ENCODE measurements at places on chromosomes 1 and 21. TPM values are rescaled to one million over a fixed set of nuclear protein-coding genes. Genes with fewer than 3 reads are reported as not detected.

GRCh38 chr1:21725748-21726392 lies 56.7 kb upstream of the RAP1GAP start:
- no peak overlapping the region for H3K4me3 ChIP-seq
- no peaks in the 10 kb centered on the region for H3K27me3 ChIP-seq
- DNase-seq, result no peak
- H3K27ac ChIP-seq, result no peak overlapping the region
- no peaks in the 10 kb centered on the region for H3K4me1 ChIP-seq

The TTC39A gene
- not detected for total RNA-seq

GRCh38 chr1:91166106-91166712 lies 144.4 kb upstream of the ZNF644 start:
- no peak overlapping the region for H3K4me3 ChIP-seq
- H3K36me3 ChIP-seq, result no peaks in the 10 kb centered on the region
- peak; percentile 37 for DNase-seq
- no peaks in the 10 kb centered on the region for H3K27me3 ChIP-seq

DNA sequence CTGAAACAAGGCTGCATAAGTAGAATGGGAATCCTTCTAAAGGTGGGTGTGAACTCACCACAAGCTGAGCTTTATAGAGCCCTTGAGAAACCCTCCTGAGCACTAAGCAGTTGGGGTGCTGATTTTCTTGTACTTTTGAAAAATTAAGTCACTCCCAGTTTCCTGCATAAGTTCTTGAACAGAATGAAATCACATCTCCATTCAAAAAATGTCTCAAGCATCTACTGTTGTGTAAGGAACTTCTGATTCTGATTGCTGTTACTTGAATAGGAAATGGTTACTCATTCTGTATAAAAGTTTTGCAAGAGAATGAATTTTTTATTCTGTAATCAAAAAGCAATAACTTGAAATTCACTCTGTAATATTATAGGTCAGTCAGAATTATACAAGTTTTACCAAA lies 50.8 kb upstream of the WNT2B start:
- H3K4me3 ChIP-seq, result no peak overlapping the region
- no peak for DNase-seq
- no peaks in the 10 kb centered on the region for H3K36me3 ChIP-seq
- H3K27ac ChIP-seq, result no peak overlapping the region

DNA sequence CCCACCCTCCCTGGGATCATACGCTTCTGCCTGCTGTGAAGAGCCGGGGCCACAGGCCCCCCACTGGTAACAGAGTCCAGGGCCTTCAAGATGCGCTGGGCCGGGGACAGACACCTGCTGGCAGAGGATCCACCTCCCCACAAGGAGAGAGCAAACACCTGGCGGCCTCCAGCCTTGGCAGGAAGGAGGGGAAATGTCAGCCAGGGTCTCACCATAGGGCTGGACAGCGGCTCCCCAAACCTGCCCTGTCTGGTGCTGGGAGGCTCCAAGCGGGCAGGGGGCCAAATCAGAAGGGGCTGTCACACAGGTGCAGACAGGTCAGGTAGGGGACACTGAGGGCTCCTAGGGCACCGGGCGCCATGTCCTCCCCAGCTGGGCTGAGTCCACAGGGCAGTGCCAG lies 58.9 kb downstream of the KCNAB2 start:
- no peaks in the 10 kb centered on the region for H3K36me3 ChIP-seq
- no peaks in the 10 kb centered on the region for H3K27me3 ChIP-seq
- no peak overlapping the region for H3K27ac ChIP-seq
- H3K4me3 ChIP-seq, result no peak overlapping the region
- no peak for DNase-seq
- no peaks in the 10 kb centered on the region for H3K4me1 ChIP-seq

The THEM5 gene
- total RNA-seq, result not detected

DNA sequence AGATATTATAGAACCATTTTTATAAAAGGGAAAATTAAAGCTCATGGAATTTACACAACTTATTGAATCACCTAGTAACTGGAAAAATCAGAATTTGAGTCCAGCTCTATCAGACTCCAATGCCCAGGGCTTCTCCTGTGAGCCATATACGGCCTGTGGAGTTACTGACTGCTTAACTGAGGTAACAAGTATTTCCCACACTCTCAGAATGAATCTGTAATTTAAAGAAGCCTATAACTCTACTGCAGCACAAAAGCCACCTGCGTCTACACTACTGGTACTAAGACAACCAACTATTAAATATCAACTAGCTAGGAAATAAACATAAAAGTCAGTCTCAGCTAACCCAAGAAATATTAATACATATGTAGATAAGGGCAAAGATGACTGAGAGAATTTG lies 29.4 kb downstream of the SMYD3 start:
- no peaks in the 10 kb centered on the region for H3K36me3 ChIP-seq
- no peaks in the 10 kb centered on the region for H3K27me3 ChIP-seq
- H3K4me3 ChIP-seq, result peak overlapping the region; percentile 34

The ASCL5 gene
- 0.27 TPM for total RNA-seq

DNA sequence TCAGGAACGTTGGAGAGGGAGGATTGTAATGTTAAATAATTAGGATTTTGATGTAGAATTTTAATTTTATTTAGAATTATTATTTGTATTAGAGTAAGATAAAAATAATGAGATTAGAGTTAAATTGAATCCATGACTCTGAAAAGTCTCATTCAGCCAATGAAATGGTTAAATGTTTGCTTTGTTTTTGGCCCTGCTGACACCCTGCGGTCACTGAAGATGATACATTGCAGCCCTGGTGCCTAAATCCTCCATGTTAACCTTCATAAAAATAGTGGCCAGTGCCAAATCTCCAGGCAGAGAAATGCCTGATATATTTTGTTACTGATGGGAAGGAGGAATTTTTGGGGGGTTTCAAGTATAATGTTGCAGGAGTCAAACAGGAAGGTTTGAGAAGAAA lies 27.3 kb upstream of the RLF start:
- peaks cover 4% of the 10 kb centered on the region for H3K27me3 ChIP-seq
- no peak for DNase-seq
- no peak overlapping the region for H3K4me3 ChIP-seq
- no peak overlapping the region for H3K27ac ChIP-seq

- no peak for DNase-seq
- H3K4me1 ChIP-seq, result peaks cover 36% of the 10 kb centered on the region
- no peak overlapping the region for H3K4me3 ChIP-seq
- no peaks in the 10 kb centered on the region for H3K36me3 ChIP-seq
- H3K27me3 ChIP-seq, result no peaks in the 10 kb centered on the region
- H3K27ac ChIP-seq, result no peak overlapping the region
Observed at GRCh38 chr1:27138927-27139326, 16.0 kb downstream of the SLC9A1 start.

DNA sequence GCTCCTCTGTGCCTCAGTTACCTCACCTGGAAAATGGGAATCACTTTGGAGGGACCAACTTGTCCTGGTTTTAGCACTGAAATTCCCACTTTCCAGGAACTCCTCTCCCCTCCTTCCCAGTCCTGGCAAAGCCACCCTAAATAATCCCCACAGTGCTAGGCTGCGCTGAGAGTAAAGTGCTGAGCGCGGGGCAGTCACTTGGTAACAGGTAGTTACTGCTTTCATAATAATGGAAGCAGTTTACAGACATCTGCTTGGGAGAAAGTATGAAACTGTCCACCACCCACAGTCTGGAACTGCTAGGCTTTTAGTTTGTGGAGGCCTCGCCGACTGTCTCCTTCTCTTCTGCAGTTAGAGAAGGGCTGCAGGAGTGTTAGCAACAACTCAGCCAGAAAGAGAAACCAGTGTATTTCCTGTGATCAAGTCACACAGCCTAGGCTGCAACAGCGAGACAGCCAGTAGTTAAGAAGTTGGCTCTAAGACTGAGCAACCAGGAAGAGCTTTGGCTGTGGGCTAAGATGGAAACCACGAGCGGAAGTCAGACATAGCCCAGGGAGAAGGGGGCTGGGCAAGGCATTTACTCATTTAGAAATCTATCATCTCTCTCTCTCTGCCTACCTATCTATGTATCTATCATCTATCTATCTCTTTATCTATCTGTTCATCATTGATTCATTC lies 30.8 kb upstream of the ABCG1 start:
- peak; percentile 66 for DNase-seq
- H3K36me3 ChIP-seq, result no peaks in the 10 kb centered on the region
- H3K27ac ChIP-seq, result peak overlapping the region; percentile 82
- peaks cover 58% of the 10 kb centered on the region for H3K4me1 ChIP-seq

- peak; percentile 39 for DNase-seq
- no peak overlapping the region for H3K4me3 ChIP-seq
- H3K36me3 ChIP-seq, result no peaks in the 10 kb centered on the region
- H3K27me3 ChIP-seq, result peaks cover 16% of the 10 kb centered on the region
- no peak overlapping the region for H3K27ac ChIP-seq
- H3K4me1 ChIP-seq, result peaks cover 16% of the 10 kb centered on the region
Observed at GRCh38 chr1:7703321-7704213, 67.5 kb upstream of the VAMP3 start.

The HES2 gene
- total RNA-seq, result not detected

DNA sequence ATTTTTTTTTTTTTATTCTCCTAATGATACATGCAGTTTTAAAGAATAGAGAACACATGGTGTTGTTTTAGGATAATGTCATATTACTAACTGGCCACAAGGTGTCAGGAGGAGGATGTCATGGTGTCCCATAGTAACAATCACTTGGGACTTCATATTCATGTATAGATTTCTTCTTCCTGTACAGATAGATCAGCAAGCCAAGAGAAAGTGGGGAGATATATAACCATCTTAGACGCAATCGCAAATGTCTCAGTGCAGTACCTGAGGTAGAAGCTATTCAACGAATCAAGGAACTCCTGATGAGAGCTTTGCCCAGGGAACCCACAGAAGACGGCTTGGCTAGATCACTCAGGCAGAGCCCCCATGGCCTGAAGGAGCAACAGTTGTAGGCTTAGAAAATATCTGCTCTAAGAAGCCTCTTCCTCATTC lies 12.3 kb downstream of the OR2T11 start:
- H3K4me1 ChIP-seq, result no peaks in the 10 kb centered on the region
- no peak overlapping the region for H3K4me3 ChIP-seq
- H3K27ac ChIP-seq, result no peak overlapping the region
- DNase-seq, result peak; percentile 17

Measured in CD4-positive, CD25-positive, alpha-beta regulatory T cell (primary cell).